Left forelimb (tissue), 1 donor: ENCODE measurements at places on chromosomes 7 and 10.

- no peak for DNase-seq
Measured at GRCh38 chr10:101323495-101323894, 30.5 kb upstream of the BTRC start.

DNA sequence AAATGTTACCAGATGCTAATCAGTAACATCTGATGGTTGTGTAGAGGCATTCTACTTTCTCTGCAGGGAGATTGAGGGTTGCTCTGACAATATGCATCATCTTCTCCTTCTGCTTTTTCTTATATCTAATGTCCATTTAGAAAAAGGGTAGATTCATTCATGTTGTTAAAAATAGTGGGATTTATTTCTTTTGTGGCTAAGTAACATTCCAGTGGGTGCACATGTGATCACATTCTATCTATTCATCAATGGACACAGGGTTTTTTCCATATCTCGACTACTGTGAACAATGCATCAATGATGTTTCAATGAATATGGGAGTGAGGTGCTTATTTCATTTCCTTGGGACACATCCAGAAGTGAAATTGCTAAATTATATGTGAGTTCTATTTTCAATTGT lies 103.9 kb downstream of the CRPPA start:
- DNase-seq: no peak

DNA sequence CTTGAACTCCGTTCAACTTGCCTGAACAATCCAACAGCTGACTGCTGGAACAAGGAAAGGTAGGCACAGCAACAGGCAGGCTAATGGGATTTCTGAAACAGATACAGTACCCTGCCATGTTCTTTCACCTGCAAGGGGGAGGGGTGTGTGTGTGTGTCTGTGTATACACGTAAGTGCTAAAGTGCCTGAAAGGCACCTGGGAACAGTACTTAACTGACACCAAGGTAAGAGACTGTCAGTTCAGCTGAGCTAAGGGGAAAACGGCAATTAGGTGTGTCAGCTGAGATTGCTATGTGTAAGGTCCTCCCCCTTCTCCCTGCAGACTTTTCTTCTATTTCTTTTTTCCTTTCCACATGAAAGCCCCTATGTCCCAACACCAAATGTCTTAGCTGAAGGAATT lies 27.0 kb downstream of the NAMPT start:
- DNase-seq: no peak

DNA sequence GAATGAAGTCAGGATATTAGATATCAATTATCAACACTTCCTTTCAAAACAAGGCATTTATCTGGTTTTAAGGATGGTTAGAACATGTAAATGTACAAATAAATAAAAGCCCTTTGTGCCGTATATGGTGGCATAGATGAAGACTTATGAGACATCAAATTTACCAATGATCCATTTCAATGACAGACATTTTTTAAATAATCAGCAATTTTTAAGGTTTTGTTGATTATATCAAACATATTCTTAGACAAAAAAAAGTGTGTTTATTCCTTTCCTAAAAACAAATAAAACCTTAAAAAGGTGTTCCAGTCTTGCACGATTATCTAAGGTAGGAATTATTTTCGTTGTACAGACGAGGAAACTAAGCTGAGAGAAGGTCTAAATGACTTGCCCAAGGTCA lies 13.8 kb downstream of the APBB1IP start:
- no peak for DNase-seq

DNA sequence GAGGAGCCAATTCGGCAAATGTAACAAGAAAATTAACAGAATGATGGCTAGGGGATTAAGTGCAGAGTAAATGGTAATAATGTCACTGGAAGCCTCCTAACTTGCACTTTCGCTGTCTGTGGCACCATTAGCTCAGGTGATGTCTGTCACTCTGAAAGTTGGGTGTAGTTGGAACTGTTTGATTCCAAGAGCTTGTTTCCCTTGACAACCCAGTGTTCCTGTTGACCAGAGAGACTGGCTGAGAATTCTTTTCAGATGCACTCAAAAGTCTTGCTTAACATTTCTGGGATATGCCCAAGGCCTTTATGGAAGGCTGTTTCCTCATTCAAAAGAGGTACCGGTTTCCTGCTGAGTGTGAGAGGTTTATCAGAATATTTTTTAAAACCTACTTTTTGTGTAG lies 49.6 kb downstream of the PLPP4 start:
- no peak for DNase-seq

DNA sequence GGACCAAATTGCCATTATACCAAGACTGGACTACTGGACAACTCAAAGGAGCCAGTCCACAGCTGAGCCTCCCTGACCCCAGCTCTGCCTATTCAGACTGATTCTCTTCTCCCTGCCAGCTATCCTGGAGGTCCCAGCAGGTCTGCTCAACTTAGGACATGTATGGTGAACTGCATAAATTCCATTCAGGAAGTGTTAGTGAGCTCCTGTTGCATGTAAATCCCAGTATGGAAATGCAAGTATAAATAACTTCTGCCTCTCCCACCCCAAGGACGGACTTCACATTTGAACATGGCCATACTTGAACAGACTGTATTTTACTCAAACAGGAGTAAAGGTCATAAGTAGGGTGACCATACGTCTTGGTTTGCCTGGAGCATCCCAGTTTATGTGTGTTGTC lies 128.4 kb downstream of the CHCHD3 start:
- no peak for DNase-seq

DNA sequence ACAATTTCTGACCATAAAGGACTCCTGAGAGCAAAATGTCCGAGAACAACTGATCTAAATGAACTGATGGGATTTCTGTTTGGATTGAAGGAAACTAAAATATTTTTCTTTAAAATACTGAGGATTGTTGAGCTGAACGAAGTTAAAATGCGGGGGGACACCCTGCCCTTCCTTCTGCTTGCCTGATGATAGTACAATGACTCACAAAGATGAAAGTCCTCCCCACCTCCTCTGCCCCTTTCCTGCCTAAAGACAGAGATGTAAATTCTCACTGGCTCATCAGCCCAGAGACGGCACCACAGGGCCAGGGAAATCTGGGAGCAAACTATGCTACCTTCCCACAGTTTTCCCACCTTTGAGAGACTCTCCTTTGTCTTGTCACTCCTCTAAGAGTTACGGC lies 180.6 kb downstream of the PHTF2 start:
- DNase-seq: no peak

DNA sequence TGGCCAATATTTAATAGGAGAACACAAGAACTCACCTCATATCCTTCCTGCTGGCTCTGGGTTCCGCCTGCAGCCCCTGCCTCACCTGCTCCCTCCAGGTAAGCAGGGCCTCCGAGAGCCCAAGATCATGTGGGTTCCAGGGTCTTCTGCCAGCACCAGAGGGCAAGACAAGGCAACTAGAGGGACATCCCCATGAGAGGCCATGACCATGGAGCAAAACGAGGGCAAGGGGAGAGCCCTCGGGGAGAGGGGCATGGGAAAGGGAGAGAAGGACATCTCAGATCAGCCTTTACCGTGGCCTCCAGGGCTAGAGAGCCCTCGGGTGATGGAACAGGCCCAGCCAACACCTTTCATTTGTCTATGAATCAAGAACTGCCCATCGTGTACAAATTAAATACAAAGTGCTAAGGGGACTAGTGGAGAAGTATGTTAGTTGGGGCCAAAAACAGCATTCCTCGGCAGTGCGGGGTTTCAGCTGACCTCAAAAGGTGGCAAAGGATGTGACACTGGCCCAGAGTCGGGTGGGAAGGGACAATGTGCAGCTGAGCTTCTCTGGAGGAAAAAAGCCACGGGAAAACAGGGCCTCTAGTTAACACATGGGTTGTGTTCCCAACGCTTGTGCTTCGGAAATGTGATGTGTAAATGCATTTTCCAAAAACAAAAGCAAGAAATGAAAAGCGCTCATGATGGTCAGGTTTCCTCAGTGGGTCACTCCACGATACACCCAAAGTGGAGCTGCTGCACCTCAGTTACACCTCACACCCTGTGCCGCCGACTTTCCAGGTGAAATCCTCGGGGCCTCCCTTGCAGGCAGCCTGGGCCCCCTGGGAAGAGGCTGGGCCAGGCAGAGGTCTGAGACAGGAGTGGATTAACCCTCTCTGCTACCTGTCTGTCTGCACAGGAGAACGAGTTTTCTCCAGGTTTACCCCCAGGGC lies 2.0 kb downstream of the AOC1 start:
- peak; percentile 49 for DNase-seq

- DNase-seq: no peak
Measured at GRCh38 chr7:42247301-42247700, 10.3 kb upstream of the GLI3 start.

DNA sequence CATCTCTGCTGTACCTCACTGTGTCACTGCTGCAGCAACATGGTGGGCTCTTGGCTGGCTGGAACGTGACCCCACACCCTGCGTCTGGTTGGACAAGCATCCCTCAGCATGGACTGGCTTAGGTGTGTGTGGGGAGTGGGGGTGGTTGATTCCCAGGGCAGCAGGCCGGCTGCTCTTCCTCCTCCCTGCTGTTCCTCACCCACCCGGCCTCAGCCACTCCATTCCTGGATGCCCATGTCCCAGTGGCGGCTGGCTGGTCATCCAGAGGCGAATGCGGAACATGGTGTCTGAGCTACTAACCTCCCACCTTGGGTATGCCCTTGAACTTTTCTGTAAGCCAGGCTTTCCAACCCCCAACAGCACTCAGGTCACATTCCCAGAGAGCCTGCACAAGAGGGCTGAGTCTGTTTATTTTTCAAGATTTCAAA lies 81.2 kb downstream of the GRK5 start:
- no peak for DNase-seq

DNA sequence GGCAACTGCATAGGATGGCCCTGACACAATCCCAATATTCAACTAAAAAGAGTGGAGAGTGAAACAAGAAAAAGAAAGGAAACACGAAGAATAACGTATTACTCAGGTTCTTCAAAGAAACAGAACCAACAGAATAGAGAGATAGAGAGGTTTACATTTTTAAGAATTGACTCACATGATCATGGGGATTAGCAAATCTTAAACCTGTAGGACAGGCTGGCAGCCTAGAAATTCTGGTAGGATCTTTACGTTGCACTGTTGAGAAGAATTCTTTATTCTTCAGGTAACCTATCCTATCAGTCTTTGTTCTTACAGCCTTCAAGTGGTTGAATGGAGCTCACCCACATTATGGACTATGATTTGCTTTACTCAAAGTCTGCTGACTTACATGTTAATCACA lies 103.9 kb downstream of the AASS start:
- no peak for DNase-seq

GRCh38 chr10:101019440-101019703 lies 11.6 kb downstream of the PDZD7 start:
- DNase-seq: no peak

DNA sequence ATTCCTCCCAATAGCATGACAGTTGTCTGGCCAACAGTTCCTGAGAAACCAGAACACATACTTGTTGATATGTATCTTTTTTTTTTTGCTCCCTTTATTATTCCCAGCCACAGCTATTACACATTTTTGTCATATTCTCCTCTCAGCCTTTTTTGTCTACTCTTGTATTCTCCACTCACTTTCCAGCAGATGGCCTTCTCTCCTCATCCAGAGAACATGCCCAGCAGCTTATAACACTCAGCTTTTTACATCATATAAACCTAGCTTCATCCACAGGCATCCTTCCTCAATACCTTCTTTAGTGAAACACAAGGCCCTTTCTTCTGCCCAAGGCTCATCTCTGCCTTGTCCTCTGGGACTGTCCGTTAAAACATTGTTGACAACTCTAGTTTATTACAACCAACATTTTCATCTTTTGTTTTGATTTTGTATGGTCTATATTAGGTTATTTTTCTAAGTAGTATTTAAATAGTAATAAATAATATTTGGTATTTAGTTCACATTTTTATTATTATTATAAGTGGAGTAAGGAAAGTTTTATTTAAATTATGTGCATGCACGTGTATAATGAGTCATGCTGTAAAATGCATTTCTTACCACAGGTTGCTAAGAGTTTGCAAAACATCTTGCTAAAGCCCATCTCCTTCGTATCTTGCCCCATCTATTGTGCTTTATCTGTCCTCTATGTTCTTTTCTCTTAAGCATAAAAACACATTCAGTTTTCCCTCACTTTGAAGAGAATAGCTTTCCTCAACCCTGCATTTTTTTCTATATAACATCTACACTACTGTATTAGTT lies 101.5 kb downstream of the ORC5 start:
- DNase-seq: no peak

- no peak for DNase-seq
Measured at GRCh38 chr10:73810358-73810734, 1.1 kb downstream of the NDST2 start.

GRCh38 chr10:33494694-33495265 lies 160.3 kb upstream of the NRP1 start:
- no peak for DNase-seq

- DNase-seq: no peak
Measured at GRCh38 chr10:77857272-77857671, 69.3 kb downstream of the DLG5 start.

DNA sequence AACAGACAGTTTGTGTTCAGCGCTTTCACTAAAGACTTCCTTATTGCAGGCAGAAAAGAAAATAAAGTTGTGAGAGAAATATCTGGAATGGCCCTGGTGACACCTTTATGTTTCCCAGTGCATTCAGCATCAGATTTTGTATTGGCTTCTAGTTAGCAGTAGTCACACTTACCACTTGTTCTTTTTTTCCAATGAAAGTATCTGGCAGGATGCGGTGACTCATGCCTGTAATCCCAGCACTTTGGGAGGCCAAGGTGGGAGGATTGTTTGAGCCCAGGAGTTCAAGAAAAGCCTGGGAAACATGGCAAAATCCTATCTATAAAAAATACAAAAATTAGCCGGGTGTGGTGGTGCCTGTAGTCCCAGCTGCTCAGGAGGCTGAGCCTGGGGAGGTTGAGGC lies 649.6 kb downstream of the LRMDA start:
- no peak for DNase-seq

- DNase-seq: no peak
Measured at GRCh38 chr7:47600199-47601118, 18.5 kb upstream of the TNS3 start.

- no peak for DNase-seq
Measured at GRCh38 chr7:2528481-2529095, 9.0 kb downstream of the LFNG start.

- DNase-seq: no peak
Measured at GRCh38 chr10:68989317-68989990, 851 bp downstream of the KIFBP start.

DNA sequence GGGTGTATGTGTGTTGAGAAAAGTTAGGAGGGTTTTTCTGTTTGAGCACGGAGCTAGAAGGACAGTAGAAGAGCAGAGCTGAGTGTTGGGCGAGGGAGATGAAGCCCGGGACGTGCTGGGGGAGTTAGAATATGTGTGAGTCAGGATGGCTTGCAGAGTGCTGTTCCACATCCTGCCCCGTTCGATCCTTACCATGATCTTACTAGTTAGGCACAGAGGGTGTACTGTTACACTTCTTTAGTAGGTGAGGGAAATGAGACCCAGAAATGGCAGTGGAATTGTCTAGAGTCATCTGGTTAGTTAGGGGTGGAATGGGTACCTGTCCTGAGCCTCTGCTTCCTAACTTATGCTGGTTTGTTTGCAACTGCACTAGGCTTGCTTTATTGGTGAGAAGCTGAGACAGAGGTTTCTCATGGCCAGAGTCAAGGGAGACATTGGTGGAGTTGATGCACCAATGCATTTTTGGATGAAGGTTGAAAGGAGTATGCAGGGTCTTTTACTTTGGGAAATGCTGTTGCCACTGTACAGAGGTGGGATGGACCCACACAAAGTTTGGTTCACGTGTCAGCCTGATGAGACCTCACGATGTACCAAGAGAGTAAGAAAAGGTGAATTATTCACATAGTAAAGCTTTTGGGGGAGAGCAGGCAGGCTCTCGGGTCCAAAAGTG lies 42.4 kb downstream of the CCNY start:
- no peak for DNase-seq

- no peak for DNase-seq
Measured at GRCh38 chr7:129777195-129777844, 165.8 kb downstream of the NRF1 start.

GRCh38 chr10:69965919-69966662 lies 86.6 kb upstream of the MACROH2A2 start:
- DNase-seq: peak; percentile 44

- no peak for DNase-seq
Measured at GRCh38 chr10:48632166-48632565, 27.3 kb upstream of the ARHGAP22 start.
